ENCODE measurements at places on chromosomes 12 and 14.

GRCh38 chr12:94663702-94664101 is 13.3 kb upstream of the TMCC3 start:
- no peak for DNase-seq

- DNase-seq, result peak; percentile 44
Observed at GRCh38 chr12:48197549-48197970, 5.5 kb downstream of the OR10AD1 start.

GRCh38 chr12:96571101-96571862 is 81.9 kb downstream of the CFAP54 start:
- DNase-seq, result peak; percentile 30

GRCh38 chr12:3692616-3693365 is 60.1 kb downstream of the CRACR2A start:
- DNase-seq, result no peak

GRCh38 chr12:64670919-64671639 is 60.8 kb downstream of the RASSF3 start:
- DNase-seq, result peak; percentile 42

DNA sequence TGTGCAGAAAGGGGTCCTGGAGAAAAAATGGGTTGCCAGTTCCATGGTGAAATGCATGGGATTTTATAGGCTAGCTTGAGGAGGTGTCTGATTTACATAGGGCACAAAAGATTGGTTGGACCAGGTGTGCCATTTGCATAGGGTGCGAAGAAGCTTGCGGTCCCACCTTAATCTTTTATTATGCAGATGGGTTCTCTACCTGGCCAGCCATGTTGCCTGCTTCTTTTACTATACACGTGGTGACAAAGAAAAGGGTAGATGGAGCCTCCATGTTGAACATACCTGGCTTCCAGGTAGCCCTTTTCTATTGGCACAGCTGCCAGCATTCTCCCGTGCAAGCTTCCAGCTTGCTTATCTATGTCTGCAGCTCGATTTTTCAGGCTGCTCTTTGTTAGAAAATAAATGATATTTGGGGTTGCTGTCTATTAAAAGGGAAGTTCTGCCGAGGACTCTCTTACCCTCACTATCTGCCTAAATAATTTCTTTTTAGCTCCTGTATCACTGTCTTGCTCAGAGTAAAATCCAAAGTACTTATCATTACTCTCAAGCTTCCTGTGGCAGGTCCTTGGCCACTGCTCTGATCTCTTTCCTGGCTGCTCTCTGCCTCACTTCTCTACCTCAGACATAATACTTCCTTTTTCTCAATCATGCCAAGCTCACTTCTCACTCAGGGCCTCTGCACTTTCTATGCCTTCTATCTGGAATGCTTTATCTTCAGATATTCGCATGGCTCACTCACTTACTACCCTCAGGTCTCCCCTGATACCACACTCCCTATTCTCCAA is 216.0 kb upstream of the DAAM1 start:
- no peak for DNase-seq

DNA sequence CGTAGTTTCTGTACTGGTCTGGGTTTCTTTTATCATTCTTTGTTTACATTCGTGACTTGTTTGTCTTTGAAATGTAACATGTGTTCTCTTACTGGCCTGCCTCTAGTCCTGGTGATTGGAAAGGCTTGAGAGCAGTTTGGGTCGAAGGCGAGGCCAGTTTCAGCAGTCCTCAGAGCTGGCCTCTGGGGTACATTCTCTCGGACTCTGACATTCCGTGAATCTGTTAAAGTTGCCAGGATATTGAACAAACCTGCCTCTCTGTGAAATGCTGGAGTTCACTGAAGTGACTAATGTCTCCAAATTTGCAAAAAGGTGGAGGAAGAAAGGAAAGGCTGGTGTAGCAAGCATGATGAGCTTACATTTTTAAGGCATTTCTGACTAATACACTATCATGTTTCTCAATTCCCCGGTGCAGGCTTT is 1.5 kb downstream of the PLEKHA5 start:
- DNase-seq, result peak; percentile 57

DNA sequence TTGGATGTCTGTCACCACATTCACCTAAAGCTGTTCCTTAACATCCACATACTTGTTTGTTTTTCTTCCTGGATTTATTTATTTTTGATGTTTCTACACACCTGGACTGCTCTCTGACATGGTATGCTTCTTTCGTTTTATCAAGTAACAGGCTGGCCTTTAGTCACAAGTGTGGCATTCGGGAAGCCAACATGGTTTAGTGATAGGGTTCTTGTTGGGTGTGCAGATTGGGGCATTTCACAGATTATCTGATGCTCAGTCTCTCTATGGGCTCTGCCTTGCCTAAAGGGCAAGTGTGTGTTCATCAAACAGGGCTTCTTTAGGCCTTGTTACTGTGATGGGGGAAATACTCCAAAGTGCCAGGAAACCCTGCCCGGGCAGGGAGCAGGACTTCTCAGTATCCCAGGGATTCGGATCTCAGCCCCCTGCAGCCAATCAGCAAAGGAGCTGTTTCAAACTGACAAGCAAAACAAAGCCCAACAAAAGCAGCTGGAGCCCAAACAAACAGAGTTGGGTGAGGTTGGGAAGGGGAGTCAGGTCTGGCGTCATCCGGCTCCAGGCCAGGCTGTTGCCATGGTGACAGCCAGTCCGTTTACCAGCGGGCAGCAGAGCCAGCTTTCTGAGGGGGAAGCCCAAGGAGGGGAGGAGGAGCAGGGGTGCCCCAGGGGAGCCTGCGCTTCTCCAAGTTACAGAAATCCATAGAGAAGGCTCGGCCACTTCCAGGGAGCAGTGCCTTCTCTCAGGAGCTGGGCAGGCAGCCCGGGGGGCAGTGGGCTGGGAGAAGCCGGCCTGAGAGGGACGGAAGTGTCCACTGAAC is 31.9 kb downstream of the FOS start:
- DNase-seq, result peak; percentile 71

DNA sequence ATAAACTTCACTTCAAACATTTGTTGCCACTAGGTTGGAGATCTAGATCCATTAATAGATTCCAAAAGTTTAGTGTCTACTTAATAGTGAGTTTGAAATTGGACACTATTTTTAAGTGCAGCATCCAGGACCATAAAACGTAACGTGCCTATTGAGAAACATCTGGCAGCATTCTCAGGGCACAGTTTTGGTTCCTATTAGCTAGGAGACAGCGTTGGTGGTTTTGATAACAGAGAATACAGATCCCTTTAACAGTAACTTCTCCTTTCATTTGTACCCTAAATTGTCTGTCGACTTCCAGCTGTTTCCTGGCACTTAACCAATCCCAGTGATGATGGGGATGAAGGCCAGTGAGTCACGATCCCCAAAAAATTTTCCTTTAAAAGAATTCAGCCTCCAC is 25.8 kb downstream of the KCNK10 start:
- no peak for DNase-seq

- DNase-seq, result peak; percentile 82
Observed at GRCh38 chr14:78959674-78960264, 789.6 kb downstream of the NRXN3 start.

GRCh38 chr12:126747530-126748149 is 1519.3 kb upstream of the TMEM132C start:
- DNase-seq, result no peak

DNA sequence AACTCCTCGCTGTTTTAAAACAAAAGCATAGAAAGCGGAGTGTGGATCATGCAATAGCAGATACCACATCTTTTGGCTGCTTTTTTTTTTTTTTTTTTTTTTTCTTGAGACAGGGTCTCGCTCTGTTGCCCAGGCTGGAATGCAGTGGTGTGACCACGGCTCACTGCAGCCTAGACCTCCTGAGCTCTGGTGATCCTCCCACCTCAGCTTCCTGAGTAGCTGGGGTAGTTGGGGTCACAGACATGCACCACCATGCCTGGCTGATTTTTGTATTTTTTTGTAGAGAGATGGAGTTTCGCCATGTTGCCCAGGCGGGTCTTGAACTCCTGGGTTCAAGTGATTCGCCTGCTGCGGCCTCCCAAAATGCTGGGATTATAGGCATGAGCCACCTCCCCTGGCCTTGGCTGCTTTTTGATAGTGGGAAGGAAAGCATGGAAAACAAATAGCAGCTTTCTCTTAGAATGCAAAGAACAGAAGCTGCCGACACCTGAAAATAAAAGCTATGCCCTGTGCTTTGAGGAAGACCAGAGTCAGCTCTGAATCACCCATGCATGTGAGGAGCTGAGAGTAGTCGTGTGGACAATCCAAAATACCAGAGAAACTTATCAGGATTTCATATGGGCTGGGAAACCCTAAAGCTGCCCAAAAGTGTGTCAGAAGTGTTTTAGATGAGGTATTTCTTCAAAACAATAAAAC is 3.6 kb upstream of the ELK3 start:
- no peak for DNase-seq

DNA sequence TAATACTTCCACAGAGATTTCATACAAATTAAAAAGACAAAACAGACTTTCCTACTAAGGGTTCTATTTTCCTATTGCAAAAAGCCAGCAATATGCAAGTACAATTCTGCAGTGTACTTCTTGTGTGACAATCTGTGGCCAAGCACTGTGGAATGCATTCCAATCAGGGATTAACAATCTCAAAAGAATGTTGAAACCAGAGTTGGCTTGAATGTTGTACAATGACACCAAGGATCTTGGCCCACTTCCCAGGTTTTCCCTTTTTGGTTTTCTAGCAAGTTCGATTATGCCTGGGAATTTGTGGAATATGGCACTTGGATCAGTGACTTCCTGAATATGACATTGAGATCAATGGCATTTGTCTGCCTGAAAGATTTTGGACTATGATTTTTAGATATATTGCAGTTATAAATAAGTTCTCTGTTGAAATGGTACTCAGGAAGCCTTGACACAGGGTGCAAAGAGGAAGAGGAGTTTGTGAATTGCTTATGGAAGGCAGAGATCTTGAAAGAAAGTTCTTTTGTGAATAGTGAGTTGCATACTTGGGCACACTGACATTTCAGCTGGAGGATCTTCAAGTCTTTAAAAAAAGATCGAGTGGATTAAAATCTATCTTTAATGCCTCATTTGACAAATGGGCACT is 81.4 kb upstream of the FERMT2 start:
- DNase-seq, result peak; percentile 94

DNA sequence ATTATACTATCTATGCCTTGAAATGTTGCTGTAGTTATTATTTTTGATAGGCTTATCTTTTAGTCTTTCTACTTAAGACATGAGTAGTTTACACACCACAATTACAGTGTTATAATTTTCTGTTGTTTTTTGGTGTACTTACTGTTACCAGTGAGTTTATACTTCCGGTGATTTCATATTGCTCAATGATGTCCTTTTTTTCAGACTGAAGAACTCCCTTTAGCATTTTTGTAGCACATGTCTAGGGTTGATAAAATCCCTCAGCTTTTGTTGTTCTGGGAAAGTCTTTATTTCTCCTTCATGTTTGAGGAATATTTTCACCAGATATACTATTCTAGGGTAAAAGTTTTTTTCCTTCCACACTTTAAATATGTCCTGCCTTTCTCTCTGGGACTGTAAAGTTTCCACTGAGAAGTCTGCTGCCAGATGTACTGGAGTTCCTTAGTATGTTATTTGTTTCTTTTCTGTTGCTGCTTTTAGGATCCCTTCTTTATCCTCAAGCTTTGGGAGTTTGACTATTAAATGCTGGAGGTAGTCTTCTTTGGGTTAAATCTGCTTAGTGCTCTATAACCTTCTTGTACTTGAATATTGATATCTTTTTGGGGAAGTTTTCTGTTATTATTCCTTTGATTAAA is 41.5 kb upstream of the FERMT2 start:
- DNase-seq, result no peak
